ENCODE measurements at places on chromosomes 5 and 9. TPM values are rescaled to one million over a fixed set of nuclear protein-coding genes. Genes with fewer than 3 reads are reported as not detected.

DNA sequence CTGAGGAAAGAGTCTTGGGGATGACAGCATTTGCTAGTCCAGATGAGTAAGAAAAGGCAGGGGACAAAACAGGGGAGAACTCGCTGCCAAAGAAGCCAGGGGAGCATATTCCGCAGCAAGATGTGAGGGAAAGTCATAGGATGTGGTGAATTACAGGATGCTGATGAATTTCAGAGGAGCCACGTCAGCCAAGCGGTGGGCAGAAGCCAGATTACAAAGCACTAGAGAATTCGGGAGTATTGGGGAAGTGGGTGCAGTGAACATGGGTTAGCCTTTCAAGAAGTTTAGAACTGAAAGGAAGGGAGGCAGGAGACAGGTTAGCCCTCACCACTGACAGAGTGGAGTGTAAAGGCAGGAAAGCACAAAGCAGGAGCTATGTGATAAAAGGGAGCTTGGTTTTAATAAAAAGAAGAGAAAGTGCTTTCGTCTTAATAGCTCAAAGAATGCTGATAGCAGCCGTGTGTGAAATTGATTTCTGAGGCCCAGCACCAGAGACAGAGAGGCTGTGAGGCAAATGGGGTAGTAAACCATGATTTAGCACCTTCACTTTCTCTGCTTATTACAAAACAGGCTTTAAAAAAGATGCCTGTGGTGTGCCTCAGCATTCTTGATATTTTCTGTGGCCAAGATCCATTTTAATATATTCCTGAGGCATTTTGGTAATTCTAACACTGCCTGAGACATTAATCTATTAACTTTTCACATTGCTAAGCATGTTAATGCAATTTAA is 16.9 kb downstream of the ADAMTSL1 start:
- no peak for DNase-seq

- no peak for DNase-seq
These were observed 32.5 kb downstream of the GRAMD2B start for GRCh38 chr5:126455728-126456127.

DNA sequence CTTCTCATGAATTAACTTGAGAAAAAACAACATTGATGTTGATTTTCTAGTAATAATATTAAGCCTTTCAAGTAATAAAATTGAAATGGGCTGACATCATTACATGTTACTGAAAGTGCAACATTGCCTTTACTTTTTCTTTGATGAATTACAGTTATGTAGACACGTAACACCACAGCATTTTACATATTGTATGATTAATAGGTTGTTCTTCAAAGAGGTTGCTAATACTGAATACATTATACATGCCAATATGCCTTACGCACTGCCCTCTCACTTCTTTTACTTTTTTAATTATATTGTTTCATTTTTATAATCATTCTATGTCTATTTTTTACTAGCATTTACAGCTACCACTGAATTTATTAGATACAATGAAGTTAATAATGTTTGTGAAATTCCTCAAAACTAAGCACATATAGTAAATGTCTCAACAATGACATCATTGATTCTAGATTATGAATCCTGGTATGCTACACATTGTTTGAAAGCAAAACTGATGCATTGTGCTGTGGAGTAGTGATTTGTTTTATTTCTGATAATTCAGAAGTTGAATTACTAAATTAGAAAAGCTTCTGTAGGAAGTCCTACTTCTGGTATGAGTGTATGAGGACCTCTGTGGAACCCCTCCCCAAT is 464.4 kb upstream of the IZUMO3 start:
- no peak for DNase-seq

The ABCA1 gene
- 11.0 TPM for total RNA-seq

DNA sequence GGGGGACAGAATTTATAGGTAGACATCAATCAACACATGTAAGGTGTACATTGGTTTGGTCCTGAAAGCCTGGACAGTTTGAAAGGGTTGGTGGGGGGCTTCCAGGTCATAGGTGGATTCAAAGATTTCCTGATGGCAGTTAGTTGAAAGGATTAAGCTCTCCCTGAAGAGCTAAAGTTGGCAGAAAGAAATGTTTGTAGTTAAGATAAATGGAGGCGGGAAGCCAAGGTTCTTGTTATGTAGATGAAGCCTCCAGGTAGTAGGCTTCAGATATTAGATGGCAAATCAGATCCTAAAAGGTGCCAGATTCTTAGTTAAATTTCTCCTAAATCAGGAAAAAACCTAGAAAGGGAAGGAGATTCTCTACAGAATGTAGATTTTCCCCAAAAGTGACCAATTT is 9.0 kb upstream of the LRRTM2 start:
- DNase-seq, result no peak

The CCDC112 gene
- total RNA-seq, result 10.2 TPM

- DNase-seq, result no peak
These were observed 28.2 kb downstream of the CARD6 start for GRCh38 chr5:40869384-40869783.
